Vagina (tissue), 2 donors: ENCODE measurements at places on chromosomes 6 and 20.

- no peak for DNase-seq
Observed at GRCh38 chr20:5703681-5704101, 46.5 kb upstream of the SHLD1 start.

- DNase-seq = no peak
Observed at GRCh38 chr6:20365456-20365855, 36.2 kb upstream of the E2F3 start.

- DNase-seq = no peak
Observed at GRCh38 chr6:118571121-118571520, 23.0 kb downstream of the PLN start.

- DNase-seq = no peak
Observed at GRCh38 chr6:80618953-80619352, 512.5 kb downstream of the BCKDHB start.

GRCh38 chr20:21393816-21394519, 3.4 kb downstream of the NKX2-4 start:
- DNase-seq = no peak
